ENCODE measurements at places on chromosomes 13 and 19. TPM values are rescaled to one million over a fixed set of nuclear protein-coding genes. Genes with fewer than 3 reads are reported as not detected.

- no peak for DNase-seq
Observed at GRCh38 chr13:114122591-114123211, 9.7 kb downstream of the RASA3 start.

DNA sequence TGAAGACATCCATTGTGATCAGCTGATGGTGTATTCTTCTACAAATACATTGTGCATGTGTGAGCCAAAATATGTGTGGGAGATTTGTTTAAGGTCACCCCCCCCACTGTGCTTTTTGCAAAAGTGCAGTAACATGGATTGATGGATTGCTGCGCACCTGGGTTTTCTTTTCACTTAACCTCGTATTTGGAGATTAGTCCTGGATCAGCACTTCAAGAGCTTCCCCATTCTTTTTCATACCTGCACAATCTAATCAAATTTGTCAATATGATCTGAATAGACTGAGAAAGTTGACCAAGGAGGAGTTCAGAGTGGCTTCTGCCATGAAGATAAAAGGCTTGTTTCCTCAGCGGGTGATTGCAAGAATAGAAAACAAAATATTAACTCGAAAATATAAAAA is 23.7 kb downstream of the NAA16 start:
- no peak overlapping the region for H3K27ac ChIP-seq
- no peaks in the 10 kb centered on the region for H3K4me1 ChIP-seq
- H3K27me3 ChIP-seq, result no peaks in the 10 kb centered on the region
- H3K4me3 ChIP-seq, result no peak overlapping the region
- DNase-seq, result no peak

DNA sequence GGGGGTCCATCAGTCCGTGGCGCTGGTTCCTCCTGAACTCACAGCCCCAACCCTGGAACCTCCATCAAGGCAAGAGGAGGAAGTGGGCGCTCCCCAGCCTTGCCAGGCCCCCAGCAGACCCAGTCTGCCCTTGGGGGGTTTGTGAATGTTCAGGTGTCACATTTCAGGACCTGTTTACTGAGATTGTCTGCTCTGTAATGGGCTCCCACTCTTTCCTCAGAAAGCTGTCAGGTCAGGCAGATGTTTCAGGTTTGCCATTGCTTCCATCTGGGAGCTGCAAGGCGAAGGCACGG is 29.4 kb downstream of the TSSK6 start:
- no peaks in the 10 kb centered on the region for H3K36me3 ChIP-seq
- DNase-seq, result no peak
- H3K27ac ChIP-seq, result no peak overlapping the region
- H3K4me1 ChIP-seq, result peaks cover 41% of the 10 kb centered on the region
- no peaks in the 10 kb centered on the region for H3K27me3 ChIP-seq

GRCh38 chr19:38239816-38240215 is 15.8 kb upstream of the DPF1 start:
- no peak for DNase-seq
- no peaks in the 10 kb centered on the region for H3K36me3 ChIP-seq
- H3K27me3 ChIP-seq, result no peaks in the 10 kb centered on the region
- H3K4me3 ChIP-seq, result no peak overlapping the region
- H3K27ac ChIP-seq, result no peak overlapping the region
- H3K4me1 ChIP-seq, result peaks cover 2% of the 10 kb centered on the region

GRCh38 chr13:31223640-31224039 is 23.9 kb downstream of the B3GLCT start:
- DNase-seq, result no peak
- H3K4me3 ChIP-seq, result no peak overlapping the region
- H3K36me3 ChIP-seq, result no peaks in the 10 kb centered on the region

DNA sequence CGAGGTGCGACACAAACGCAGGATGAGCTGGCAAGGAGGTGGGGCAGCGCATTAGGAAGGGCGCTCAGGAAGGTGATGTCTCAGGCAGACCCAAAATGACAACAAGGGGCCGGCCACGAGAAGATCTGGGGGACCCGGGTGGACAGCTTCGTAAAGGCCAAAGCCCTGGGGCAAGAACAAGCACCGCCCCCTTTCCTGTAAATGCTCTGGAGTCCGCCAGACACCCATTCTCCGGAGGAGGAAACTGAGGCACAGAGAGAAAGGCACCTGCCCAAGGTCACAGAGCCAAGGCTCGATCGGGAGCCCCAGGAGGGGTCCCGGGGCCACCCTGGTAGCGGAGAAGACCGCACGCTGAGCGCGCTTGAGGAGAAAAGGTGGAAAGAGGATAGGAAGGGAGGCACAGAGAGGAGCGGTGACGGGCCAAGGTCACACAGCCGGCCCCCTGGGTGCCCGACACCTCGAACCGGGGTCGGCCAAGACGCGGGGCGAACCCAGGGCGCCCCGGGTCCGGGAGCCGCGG is 571 bp downstream of the SAFB2 start:
- peaks cover 18% of the 10 kb centered on the region for H3K4me1 ChIP-seq
- peak overlapping the region; percentile 90 for H3K4me3 ChIP-seq
- DNase-seq, result no peak
- peaks cover 39% of the 10 kb centered on the region for H3K36me3 ChIP-seq
- no peaks in the 10 kb centered on the region for H3K27me3 ChIP-seq

DNA sequence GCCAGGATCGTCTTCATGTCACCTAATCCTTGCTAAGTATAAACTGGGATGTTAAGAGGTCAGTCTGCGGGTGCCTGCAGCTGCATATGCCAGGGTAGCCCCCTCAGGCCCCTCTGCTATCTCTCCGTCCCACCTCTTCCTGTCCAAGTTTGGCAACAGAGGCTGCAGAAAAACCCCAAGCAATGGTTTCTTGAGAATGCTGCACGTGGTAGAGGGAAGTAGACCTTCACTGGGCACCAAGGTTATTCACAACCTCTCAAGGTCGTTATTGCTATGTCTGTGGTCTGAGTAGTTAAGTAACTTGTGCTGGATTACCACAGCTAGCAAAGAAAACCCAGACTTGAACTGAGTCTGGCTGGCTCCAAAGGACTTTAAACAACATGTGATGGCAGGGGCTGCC is 77.9 kb upstream of the XPO4 start:
- no peaks in the 10 kb centered on the region for H3K4me1 ChIP-seq
- no peak overlapping the region for H3K27ac ChIP-seq
- DNase-seq, result no peak
- no peak overlapping the region for H3K4me3 ChIP-seq
- H3K36me3 ChIP-seq, result no peaks in the 10 kb centered on the region

C19orf85 gene
- total RNA-seq, result not detected

NLRP11 gene
- total RNA-seq, result 0.18 TPM

IL17D gene
- total RNA-seq, result 0.46 TPM

ERICH6B gene
- total RNA-seq, result not detected

LILRA6 gene
- 0.08 TPM for total RNA-seq
